Fibroblast of the aortic adventitia (primary cell): ENCODE measurements at places on chromosomes 7 and 10. TPM values are rescaled to one million over a fixed set of nuclear protein-coding genes. Genes with fewer than 3 reads are reported as not detected.

HOXA3 gene
- total RNA-seq = 1.2 and 3.5 TPM in 2 replicates

LRRD1 gene
- total RNA-seq = 0.09 and 0.41 TPM in 2 replicates

IFIT1B gene
- total RNA-seq = not detected in 2 replicates

FFAR4 gene
- not detected in 2 replicates for total RNA-seq

ACTR3C gene
- 0.54 TPM in 1 of 2 replicates, not detected in the other for total RNA-seq

MBL2 gene
- total RNA-seq = not detected in 2 replicates

CRHR2 gene
- not detected in 2 replicates for total RNA-seq

SLC26A3 gene
- not detected in 2 replicates for total RNA-seq

SLC39A12 gene
- not detected in 2 replicates for total RNA-seq

SH2B2 gene
- total RNA-seq = 2.0 and 4.9 TPM in 2 replicates

PAPOLB gene
- 0.18 TPM in 1 of 2 replicates, not detected in the other for total RNA-seq

FXYD4 gene
- not detected in 2 replicates for total RNA-seq

SGMS1 gene
- 61.2 and 122 TPM in 2 replicates for total RNA-seq

AGR3 gene
- not detected in 2 replicates for total RNA-seq

CUBN gene
- total RNA-seq = 3.4 and 4.2 TPM in 2 replicates
